Osteoblast (primary cell): ENCODE measurements at places on chromosomes 1 and 21.

- DNase-seq = peak; percentile 6
Measured at GRCh38 chr21:29360799-29361765, 62.4 kb downstream of the BACH1 start.

- no peak for DNase-seq
Measured at GRCh38 chr1:182599339-182599738, 4.8 kb downstream of the RGS16 start.

GRCh38 chr1:110515041-110515440 lies 3.9 kb downstream of the KCNA10 start:
- no peak for DNase-seq

DNA sequence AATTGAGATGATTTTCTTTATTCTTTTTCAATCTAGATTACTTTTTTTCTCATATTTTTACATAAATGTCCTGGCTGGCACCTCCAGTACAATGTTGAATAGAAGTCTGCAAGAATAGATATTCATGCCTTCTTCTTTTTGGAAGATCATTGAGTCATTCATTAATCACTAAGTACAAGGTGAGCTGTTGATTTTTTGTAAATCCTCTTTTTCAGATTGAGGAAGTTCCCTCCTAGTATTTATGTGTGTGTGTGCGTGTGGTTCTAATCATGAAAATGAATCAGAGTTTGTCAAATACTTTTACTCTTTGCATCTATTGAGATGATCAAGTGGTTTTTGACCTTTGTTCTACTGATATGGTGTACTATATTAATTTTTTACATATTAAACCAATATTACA lies 859.3 kb downstream of the KCNT2 start:
- no peak for DNase-seq

DNA sequence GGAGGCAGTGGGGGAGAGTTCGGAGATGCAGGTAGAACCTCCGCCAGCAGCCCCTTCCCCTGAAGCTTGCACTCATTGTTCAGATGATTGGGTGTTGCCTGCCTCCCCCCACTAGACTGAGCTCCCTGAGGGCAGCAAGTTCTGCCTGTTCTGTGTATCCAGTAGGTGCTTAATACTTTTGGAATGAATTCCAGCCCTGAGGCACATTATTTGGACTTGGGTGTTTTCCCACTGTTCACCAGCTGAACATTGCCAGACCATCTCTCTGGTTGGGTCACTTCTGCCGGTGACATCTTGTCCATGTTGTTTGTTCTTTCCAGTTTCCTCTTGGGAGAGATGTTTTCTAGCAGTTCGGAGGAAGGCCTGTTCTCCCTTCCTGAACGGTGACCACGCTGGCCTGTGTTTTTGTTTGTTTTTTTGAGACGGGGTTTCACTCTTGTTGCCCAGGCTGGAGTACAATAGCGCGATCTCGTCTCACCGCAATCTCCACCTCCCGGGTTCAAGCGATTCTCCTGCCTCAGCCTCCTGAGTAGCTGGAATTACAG lies 48.7 kb downstream of the SPSB1 start:
- no peak for DNase-seq

DNA sequence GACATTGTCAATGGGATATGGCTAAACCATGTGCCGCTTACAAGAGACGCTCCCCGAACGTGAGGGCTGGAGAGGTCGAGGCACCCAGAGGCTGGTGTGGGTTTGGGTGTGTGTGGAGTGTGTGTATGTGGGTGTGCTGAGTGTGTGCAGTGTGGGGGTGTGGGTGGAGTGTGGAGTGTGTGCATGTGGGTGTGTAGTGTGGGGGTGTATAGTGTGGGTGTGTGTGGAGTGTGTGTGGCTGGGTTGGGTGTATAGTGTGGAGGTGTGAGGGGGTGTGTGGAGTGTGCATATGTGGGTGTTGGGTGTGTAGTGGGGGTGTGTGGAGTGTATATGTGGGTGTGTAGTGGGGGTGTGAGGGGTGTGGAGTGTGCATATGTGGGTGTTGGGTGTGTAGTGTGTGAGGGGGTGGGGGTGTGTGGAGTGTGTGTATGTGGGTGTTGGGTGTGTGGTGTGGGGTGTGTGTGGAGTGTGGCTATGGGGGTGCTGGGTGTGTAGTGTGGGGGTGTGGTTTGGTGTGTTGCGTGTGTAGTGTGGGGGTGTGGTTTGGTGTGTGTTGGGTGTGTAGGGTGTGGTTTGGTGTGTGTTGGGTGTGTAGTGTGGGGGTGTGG lies 42.2 kb downstream of the SLC19A1 start:
- no peak for DNase-seq

DNA sequence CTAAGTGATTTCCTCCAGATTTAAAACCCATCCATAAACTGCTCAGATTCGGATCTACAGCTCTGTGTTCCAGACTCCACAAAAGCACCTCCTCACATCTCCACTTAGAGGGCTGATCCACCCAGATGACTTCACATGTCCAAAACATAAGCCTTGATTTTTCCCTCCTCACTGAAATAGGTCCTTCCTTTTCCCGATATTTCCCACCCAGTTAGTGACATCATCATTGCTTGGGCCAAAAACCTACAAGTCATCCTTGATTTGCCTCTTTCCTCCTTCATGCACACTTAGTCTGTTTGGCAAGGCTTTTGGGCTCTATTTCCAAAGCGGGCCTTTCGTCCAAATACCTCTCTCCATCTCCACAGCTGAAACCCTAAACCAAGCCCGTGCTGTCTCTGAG lies 32.3 kb downstream of the CCDC185 start:
- no peak for DNase-seq

DNA sequence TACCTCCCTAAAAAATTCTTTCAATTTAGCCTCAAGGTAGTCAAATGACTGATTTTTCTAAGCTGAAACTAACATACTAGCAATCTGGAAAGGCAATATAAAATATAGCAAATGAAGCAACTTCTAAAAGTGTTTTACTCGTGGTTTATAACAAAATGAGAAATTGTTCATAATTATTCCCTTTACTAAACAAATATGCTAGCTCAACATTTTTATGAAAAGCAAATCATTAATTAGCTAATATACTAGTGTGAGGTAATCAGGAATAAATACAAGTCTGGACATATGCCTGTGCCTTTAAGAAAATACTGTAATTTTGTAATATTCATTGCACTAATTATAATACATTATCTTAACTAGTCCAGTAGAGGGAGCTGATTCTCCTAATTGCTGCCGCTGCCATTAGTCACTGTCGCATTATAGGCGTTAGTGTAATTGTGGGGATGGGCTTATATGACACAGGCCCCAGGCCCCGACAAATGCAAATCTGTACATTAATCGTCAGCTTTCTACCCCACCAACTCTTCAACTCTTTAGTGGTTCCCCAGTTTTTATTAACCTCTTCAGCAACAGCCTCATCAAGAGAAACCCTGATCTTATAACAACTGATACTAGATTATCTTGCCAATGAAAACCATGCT lies 160.9 kb downstream of the GABPA start:
- no peak for DNase-seq

GRCh38 chr1:2799811-2800663 lies 1.5 kb downstream of the TTC34 start:
- peak; percentile 85 for DNase-seq

DNA sequence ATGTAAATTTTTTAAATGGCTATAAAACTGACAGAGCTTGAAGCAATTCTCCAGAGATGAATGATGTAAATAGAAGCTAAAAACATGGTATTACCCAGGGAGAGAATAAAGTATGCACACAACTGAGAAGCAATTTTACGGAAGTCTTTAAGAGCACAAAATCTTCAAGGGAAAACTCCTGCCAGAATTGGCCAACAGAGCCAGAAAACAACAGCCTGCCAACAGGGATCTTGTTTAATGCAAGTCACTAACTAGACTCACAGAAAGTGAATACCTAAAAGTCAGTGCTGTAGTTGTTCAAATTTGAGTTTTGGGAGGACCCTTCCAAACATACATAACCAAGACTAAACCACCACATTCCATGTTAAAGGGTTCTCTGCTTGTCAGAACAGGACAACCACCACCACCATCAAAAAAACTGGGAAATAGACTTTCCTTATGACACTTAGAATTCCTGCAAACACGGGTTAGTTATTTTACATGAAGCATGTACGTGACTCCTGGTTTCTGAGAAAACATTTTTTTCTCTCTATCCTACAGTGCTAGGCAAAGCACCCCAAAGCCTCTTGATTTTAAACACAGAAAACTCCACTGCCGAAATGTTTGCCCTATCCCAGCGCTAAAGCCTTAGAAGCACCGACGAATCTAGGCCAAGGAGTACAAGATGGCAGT lies 1.6 kb downstream of the EPS15 start:
- peak; percentile 80 for DNase-seq

- peak; percentile 91 for DNase-seq
Measured at GRCh38 chr1:183234660-183235476, 48.8 kb downstream of the LAMC2 start.

DNA sequence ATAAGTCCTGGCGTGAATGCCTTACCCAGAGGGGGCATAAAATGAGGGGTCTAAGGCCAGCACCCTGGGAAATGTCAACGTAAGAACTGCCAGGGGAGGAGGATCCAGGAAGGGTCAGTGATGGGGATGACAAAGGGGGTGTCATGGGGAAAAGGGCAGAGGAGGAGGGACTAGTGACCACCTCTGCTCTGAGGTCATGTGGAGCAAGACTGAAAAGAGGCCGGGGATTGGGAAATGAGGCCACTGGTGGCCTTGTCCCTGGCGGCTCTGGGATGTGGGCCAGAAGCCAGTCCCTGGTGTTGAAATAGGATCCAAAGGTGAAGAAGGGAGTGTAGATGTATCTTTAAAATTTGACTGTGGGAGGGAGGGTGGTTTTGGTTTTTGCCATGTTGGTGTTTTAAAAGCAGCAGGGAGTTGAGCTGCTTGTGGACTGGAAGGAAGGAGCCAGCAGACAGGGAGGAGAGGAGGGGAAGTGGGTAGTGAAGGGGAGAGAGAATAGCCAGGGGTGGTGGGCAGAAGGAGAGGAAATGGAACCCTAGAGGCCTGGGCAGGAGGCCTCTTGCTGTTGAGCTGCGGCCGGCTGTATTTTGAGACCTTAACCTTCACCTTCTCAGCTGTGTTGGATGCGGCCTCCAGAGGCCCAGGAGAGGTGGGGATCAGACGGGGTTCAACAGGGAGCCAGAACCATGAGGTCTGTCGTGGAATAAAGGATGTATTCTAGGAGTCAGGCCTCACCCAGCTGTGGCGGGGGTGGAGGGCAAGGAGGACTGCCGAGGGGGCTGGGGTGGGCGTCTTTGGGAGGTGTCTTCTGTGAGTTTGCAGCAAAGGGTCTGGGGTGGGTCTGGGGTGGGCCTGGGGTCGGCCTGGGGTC lies 92.5 kb downstream of the DHRS3 start:
- DNase-seq = peak; percentile 72

DNA sequence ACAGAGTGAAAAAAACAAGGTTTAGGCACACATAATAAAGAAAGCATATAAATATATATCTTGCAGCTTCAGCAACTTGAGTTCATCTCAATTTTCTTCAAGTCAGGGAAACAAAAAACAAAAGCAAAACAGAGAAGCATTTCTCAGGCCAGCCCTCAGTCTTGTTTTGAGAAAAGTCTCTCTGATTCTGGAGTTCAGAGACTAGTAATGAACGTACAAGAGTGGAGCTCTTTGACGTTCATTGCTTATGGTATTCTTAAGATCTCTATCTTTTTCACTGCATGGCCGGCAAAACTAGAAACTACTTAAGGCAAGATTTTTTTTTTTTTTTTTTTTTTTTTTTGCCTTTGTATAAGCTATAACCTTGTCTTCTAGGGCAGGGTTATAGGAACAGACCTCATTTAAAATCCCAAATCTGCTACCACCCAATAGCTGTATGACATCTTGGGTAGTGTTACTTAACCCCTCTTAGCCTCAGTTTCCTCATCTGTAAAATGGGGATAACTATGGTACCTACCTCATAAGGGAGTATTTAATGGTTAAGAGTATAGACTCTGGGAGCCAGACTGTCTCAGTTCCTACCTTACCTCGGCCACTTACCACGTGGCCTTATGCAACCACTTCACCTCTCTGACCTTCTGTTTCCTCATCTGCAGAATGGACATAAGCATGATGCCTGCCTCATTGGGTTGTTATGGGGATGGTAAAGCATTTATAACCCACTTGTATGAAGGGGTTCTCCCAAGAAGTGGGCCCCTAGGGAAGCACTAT lies 33.6 kb downstream of the LMO4 start:
- no peak for DNase-seq
